ENCODE measurements at places on chromosomes 1 and 21. TPM values are rescaled to one million over a fixed set of nuclear protein-coding genes. Genes with fewer than 3 reads are reported as not detected.

GRCh38 chr1:205570796-205571537 is 60.8 kb downstream of the ELK4 start:
- no peak for DNase-seq

GRCh38 chr1:224542783-224543440 is 73.2 kb upstream of the CNIH3 start:
- peak; percentile 99 for DNase-seq

GRCh38 chr1:33149453-33150190 is 32.2 kb downstream of the TRIM62 start:
- DNase-seq: no peak

DNA sequence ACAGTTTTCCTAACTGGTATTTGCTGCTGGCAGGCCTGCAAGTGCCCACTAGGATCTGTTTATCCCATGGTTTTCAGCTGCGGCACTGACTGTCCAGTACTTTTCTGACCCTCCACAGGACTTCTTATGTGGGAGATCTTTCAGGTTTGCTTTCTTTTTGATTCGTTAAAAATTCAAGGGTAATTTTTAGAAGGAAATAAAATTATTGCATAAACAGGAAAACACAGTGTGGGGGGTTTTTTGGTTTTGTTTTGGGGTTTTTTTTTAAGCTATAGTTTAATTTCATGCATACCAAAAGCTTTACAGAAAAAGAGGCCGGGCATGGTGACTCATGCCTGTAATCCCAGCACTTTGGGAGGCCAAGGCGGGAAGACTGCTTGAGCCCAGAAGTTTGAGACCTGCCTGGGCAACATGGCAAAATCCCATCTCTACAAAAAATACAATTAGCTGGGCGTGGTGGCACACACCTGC is 3.6 kb downstream of the NIBAN1 start:
- peak; percentile 59 for DNase-seq

GRCh38 chr1:3998086-3998485 is 98.0 kb upstream of the C1orf174 start:
- no peak for DNase-seq

- peak; percentile 16 for DNase-seq
Observed at GRCh38 chr1:203475012-203475981, at the start of gene PRELP. PRELP (plus strand) TSS chr1:203475806; CDS start chr1:203483185, 7,379 bp downstream.

GRCh38 chr1:244067893-244068292 is 16.8 kb downstream of the ZBTB18 start:
- peak; percentile 46 for DNase-seq

DNA sequence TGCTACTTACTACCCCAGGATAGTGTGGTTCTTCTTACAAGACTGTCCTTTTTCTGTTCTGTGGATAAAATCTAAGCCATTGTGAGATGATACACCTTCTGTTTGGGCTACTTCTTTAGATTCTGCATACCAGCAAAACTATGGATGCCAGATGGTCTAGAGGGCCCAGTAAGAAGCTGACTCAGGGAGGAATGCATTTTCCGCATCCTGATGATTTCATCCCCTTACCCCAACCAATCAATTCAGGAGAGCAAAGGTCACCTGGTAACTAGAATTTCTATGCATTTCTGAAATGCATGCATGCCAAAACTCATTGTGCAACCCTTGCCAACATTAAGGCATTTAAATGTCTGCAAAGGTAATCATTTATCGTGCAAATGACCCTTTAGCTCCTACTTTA is 285.7 kb upstream of the ZP4 start:
- DNase-seq: no peak

DNA sequence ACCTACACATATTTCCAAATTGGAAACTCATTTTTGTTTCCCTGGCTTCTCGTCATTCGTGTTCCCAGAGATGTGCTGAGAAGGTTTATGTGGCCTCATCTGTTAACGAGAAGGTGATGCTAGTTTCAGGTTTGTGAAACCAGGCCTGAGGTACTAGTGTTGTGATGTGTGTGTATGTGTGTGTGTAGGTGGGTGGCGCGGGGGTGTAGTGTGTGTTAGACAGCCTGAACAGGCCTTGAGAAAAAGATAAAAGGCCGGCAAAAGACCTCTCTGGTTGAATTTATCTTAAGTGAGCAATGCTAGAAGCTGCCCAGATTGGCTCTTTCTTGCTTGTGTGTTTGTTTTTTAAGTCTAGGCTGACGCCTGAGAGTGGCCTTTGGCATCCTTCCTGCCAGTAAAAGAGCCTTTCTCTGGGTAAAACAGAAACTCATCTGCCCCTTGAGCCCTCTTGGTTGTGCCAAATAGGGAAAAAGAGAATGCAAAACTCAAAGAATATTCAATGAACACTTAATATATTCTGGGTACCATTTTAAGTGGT is 65.8 kb upstream of the HSD17B7 start:
- DNase-seq: no peak

DNA sequence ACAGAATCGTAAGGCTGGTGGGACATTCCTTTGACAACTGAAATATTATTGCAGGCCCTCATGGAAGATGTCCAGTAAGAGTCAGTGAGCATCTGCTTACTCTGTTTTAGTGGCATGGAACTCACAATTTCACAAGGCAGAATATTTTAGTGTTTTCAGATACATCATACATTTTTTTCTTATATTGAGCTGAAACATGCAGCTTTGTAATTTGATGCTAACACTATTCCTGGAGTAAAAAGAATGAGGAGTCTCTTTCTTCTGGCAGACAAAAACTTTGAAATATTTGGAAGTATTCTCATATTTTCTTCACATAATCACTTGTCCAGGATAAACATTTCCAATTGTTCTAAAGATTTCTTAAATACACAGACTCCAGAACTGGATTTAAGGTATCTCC is 17.7 kb downstream of the CLDN17 start:
- DNase-seq: no peak

- no peak for DNase-seq
Observed at GRCh38 chr1:170415710-170416372, 116.1 kb upstream of the GORAB start.

GRCh38 chr1:166237675-166238074 is 70.9 kb upstream of the FAM78B start:
- no peak for DNase-seq

TFF2 gene
- not detected for polyA plus RNA-seq

ECM1 gene
- polyA plus RNA-seq: 230 TPM

EFCAB14 gene
- polyA plus RNA-seq: 28.6 TPM
